HFFc6 (cell line): ENCODE measurements at places on chromosomes 5 and 9. TPM values are rescaled to one million over a fixed set of nuclear protein-coding genes. Genes with fewer than 3 reads are reported as not detected.

DNA sequence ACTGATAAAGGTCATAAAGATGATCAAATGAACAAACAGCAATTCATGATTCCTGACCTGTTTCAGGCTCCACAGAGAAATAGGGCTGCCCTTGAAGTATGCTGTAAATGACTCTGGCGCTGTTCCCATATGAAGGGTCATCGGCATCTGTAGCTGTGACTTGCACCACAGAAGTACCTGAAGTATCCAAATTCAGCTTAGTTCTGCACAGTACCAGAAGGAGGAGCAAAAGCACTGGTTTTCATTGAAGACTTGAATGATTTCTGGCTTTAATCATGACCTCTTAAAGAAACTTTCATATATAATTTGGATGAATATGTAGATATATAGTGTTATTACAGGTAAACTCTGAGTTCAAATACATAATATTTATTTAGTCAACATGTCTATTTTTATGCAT lies 109.1 kb downstream of the CDH10 start:
- H3K27ac ChIP-seq = no peak overlapping the region
- no peaks in the 10 kb centered on the region for H3K27me3 ChIP-seq
- H3K36me3 ChIP-seq = no peaks in the 10 kb centered on the region
- no peak overlapping the region for H3K4me3 ChIP-seq
- no peaks in the 10 kb centered on the region for H3K4me1 ChIP-seq

- H3K27me3 ChIP-seq = peaks cover 16% of the 10 kb centered on the region
- no peak overlapping the region for H3K27ac ChIP-seq
Measured at GRCh38 chr5:160263326-160263855, 34.1 kb downstream of the FABP6 start.

TMEM174 gene
- not detected in 3 replicates for total RNA-seq

FNIP1 gene
- 19.9 to 23.6 TPM (median 20.9 TPM) in 3 replicates for total RNA-seq

FGF18 gene
- 0.17 TPM in 1 of 3 replicates, not detected in the others for total RNA-seq

GRCh38 chr9:83537331-83538171 lies 650 bp downstream of the FRMD3 start:
- peak overlapping the region; percentile 88 for H3K4me3 ChIP-seq
- H3K27me3 ChIP-seq = peaks cover 3% of the 10 kb centered on the region; the same call in 1 of the 2 replicates
- H3K4me1 ChIP-seq = peaks cover 46% of the 10 kb centered on the region
- no peak for DNase-seq
- H3K27ac ChIP-seq = 0 out of 2 replicates have a peak overlapping the region, but pooled peaks have one; percentile 20

DNA sequence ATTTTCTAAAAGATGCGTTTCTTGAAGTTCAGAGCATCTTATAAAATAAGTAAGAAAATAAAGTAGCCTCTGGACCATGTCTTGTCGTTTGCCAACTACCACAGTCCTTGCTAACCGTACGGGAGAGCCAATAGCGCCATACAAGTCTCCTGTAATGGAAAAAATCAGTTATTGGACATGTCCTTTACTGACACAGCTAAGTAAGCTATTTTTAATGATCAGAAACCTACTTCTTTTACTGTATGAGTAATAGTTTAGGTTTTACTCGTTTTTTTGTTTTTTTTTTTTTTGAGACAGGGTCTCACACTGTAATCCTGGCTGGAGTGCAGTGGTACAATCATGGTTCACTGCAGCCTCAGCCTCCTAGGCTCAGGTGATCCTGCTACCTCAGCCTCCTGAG lies 37.7 kb upstream of the RAPGEF6 start:
- DNase-seq = no peak
- H3K4me1 ChIP-seq = peaks cover 23% of the 10 kb centered on the region
- H3K27me3 ChIP-seq = no peaks in the 10 kb centered on the region
- H3K4me3 ChIP-seq = peak overlapping the region; percentile 23

DNA sequence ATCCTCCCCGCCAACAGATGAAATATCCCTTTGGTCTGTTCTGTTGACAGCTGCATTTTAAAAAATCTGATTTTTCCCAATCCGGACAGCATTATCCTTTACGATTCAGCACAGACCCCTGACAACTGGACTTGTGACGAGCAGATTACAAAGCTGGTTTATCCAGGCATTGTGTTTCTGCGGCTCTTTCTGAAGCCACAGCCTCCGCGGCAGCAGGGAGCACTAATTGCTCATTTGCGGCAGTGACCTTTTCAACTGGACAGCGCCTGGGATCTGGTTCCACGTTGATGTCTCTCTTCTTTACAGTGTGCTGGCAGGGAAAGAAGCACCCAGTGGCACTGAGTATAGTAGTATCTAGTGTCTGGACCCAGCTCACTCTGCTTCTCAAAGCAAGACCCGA lies 351.2 kb downstream of the ZNF608 start:
- DNase-seq = no peak
- H3K4me1 ChIP-seq = no peaks in the 10 kb centered on the region
- no peaks in the 10 kb centered on the region; the same call in 1 of the 2 replicates for H3K27me3 ChIP-seq

GRCh38 chr9:81720450-81721086 lies 31.2 kb upstream of the TLE1 start:
- no peaks in the 10 kb centered on the region; the same call in 1 of the 2 replicates for H3K36me3 ChIP-seq
- H3K4me1 ChIP-seq = no peaks in the 10 kb centered on the region; the same call in 1 of the 2 replicates
- H3K4me3 ChIP-seq = no peak overlapping the region
- DNase-seq = no peak
- H3K27ac ChIP-seq = no peak overlapping the region
